ENCODE measurements at places on chromosomes 4 and X.

GRCh38 chr4:152485726-152486276, 50.1 kb downstream of the FBXW7 start:
- no peak for DNase-seq

DNA sequence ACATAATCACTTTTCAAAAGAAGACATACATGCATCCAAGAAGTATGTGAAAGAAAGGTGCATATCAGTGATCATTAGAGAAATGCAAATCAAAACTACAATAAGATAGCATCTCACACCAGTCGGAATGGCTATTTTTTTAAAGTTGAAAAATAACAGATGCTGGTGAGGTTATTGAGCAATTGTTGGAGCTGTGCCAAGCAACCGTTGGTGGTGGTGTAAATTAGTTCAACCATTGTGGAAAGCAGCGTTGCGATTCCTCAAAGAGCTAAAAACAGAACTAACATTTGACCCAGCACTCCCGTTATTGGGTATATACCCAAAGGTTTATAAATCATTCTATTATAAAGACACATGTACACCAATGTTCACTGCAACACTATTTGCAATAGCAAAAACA, 14.2 kb downstream of the COX7B2 start:
- DNase-seq, result no peak

- no peak for DNase-seq
These were observed 3.5 kb downstream of the BEND4 start for GRCh38 chr4:42149004-42149403.

- DNase-seq, result no peak
These were observed 121.4 kb downstream of the NHS start for GRCh38 chrX:17496407-17496806.

GRCh38 chr4:80322716-80323115, 12.8 kb upstream of the CFAP299 start:
- DNase-seq, result no peak

- no peak for DNase-seq
These were observed 355.0 kb downstream of the PPP1R2C start for GRCh38 chrX:42422961-42423360.

- no peak for DNase-seq
These were observed 356.5 kb downstream of the CBLL2 start for GRCh38 chrX:22629105-22629725.

DNA sequence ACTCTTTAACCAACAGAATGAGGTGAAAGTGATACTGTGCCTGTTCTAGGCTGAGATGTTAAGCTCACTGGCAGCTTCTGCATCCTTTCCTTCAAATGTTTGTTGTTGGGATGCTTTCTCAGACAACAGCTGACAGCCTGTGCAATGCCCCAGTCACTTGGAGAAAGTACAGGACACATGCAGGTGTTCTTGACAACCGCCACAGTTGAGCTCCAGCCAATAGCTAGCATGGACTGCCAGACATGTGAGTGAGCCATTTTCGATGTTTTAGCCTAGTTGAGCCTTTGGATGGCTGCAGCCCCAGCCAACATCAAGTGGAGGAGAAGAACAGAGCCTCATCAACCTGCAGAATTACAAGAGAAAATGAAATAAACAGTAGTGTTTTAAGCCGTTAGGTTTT, 94.1 kb upstream of the PPP3CA start:
- no peak for DNase-seq

- no peak for DNase-seq
These were observed 10.7 kb upstream of the FNIP2 start for GRCh38 chr4:158758142-158758541.

All from GM18507 (cell line).